CD4-positive, alpha-beta memory T cell (primary cell): ENCODE measurements at places on chromosomes 7 and 10.

DNA sequence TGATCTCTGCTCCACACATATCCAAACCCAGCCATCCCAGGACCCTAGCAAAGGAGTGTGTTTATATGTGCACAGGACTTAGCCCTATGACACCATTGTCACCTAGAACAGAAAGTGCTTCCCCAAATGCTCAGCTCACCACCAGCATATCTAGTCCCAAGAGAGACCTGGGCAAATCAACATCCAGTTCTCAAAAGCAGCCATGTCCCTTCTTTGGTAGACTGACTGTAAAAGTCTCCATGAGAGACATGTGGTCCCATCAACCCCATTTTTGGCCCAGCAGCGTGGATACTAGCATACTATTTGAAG is 20.9 kb upstream of the ARHGAP22 start:
- no peak for DNase-seq

DNA sequence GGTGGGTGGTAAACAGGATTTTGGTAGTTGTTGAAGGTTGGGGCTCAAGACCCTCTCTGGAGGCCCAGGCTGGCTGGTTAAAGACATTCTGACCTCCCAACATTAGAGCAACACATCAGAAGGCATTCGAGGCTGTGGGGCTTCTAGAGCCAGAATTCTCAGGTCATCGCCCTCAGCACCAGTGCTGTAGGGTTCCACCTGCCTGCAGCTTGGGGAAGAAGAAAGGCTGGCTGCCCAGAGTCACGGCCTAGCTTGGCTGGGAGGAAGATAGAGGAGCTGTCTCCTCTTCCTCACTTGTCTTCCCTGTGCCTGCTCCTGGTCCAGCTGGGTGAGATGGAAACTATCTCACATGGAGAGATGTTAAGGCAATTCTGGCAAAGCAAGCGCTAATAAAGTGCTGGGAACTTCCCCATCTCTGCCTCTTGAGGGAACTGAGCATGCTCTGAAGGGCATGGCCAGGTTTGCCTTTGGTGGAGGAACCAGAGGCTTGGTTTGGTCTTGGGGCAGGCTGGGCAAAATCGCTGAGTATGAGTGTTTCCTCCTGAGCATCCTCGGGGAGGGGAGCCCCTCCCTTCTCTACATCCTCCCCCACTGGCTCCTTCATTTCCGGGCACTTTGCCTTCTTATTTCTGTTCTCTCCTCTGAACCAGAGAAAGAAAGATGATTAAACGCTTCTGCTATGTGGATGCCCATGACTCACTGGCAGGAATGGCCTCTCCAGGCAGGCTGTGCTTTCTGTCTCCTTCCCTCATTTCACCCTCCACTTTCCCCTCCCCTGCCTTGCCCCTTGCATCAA is 509.0 kb upstream of the PODXL start:
- DNase-seq, result no peak

DNA sequence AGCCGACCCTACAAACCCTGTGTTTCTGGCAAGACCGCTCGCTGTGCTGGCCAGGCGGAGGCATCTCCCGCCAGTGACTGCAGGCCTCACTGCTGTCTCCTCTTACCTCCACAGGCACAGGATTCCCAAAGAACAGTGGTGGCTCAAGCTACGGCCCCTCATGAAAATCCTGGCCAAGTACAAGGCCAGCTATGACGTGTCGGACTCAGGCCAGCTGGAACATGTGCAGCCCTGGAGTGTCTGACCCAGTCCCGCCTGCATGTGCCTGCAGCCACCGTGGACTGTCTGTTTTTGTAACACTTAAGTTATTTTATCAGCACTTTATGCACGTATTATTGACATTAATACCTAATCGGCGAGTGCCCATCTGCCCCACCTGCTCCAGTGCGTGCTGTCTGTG is 36.2 kb downstream of the PITRM1 start:
- no peak for DNase-seq

- DNase-seq, result peak; percentile 34
Observed at GRCh38 chr7:143362131-143363015, at the start of gene FAM131B. FAM131B (minus strand) TSS chr7:143362713; CDS start chr7:143362603, 110 bp downstream.

GRCh38 chr7:14630048-14630447 is 272.5 kb downstream of the DGKB start:
- no peak for DNase-seq
